KBM-7 (cell line): ENCODE measurements at places on chromosomes 16 and 17.

DNA sequence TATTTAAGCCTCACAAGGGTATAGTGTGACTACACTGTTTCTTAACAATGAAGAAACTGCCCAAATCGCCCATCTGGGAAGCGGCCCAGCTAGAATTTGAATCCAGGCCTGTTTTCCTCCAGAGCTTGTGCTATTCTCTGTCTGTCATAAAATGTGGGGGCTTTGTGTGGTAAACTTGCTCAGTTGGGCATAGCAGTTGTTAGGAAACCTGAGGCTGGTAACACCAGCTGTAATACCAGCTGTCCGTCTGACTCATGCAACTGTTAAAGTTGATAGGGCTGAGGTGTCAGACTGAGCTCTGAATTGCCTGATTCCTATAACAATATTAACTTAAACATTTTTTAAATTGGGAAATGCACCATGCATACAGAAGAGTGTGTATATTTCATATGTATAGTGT lies 9.3 kb downstream of the NOD2 start:
- DNase-seq = no peak

- no peak for DNase-seq
Observed at GRCh38 chr16:50474138-50474537, 74.1 kb upstream of the NKD1 start.

- DNase-seq = no peak
Observed at GRCh38 chr16:1902547-1903219, 15.5 kb downstream of the HS3ST6 start.

DNA sequence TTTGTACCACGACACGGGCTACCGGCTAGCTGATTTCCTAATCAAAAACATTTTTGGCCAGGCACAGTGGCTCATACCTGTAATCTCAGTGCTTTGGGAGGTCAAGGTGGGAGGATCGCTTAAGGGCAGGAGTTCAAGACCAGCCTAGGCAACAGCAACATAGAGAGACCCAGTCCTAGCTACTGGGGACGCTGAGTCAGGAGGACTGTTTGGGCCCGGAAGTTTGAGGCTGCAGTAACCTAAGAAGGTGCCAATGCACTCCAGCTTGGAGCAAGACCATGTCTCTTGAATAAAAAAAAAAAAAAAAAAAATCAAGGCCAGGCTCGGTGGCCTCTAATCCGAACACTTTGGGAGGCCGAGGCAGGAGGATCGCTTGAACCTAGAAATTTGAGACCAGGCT lies 49.8 kb downstream of the UBE2G1 start:
- DNase-seq = no peak

DNA sequence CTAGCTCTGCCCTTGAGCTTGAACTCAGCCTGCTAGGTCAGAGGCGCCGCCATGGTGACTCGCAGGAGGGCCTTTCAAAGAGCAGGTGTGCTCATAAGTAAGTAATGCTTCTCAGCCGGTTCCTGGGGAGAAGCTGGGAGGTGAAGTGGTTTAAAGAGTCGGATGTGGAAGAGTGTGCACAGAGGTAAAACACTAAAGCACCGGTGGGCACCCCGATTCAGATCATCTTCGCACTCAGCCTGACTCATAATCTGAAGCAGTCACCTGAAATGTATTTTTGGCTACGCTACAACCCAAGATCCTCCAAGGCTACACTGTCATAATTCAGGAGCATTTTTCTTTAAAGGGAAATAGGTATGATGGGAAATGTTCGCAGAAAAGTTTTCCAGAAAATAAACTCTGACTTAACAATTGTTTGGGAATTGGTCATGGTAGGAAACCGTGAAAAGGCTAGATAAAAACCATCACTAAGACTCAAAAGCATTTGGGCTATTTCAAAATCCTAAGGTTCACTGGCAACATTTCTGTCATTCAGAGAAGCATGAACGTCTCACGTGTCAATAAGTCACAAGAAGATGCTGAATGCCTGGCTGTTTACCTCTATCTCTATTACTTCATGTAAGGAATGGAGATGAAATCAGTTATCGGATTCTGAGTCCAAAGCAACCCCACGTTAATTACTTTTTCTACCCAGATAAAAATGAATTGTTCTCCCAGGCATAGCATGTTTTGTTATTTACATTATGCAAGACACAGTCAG lies 17.8 kb downstream of the CDH8 start:
- no peak for DNase-seq

DNA sequence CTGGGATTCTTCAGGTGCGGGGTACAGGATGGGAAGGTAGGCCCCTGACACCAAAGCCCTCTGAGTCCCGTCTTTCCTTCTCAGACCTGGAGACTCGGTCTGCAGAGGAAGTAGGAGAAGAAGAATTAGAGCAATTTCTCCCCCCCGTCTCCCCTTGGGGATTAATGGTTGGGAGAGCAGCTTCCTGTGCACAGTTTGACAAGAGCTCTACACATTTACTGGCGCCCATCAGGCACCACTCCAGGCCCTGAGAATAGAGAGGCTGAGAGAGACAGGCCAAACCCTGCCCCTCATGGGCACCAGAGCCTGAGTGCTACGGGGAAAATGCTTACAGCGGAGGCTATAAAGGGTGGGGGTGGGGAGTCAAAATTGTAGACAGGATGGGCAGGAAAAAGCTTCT lies 3.5 kb upstream of the C16orf74 start:
- DNase-seq = peak; percentile 48

- DNase-seq = peak; percentile 80
Observed at GRCh38 chr17:16987830-16988601, 16.1 kb upstream of the TNFRSF13B start.

DNA sequence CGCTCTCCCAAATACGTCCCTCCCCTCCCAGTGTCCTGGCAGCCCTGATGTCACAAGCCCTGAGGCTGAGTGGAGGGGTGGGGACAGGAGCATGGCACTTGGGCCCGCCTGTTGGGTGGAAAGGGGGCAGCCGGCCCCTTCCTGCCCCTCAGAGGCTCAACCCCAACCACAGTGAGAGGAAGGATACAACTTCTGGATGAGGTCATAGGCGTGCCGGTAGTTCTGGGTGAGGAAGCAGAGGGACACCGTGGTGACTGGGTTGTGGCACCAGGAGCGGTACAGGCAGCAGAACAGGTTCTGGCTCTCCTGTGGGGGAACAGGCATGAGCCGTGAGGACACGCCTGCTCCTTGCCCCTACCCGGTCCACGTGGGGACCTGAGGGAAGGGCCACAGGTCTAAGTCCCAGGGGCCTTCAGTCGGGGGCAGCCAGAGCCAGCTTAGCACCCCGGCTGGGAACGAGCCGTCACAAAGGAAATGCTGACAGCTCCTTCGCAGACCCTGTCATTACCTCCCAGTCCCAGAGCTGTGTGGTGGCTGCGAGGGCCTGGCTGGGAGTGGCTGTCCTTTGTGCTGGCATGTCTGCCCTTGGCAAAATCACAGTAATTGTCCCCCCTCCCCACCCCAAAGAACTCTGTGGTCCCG lies 11.2 kb upstream of the MTSS2 start:
- DNase-seq = peak; percentile 69

DNA sequence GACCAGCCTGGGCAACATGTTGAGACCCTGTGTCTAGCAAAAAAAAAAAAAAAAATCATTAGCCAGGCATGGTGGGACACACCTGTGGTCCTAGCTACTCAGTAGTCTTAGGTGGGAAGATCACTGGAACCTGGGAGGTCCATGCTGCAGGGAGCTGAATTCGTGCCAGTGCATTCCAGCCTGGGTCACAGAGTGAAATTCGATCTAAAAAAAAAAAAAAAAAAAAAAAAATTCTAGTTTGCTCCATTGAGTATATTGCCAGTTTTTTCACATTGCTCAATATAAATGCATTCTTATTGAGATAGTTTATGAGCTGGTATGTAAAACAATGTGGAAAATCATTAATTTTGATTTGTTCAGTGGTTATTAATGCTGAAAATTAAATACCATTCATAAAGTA lies 52.0 kb downstream of the ABHD15 start:
- no peak for DNase-seq

GRCh38 chr17:10210151-10210574 lies 11.8 kb upstream of the GAS7 start:
- DNase-seq = no peak

- DNase-seq = no peak
Observed at GRCh38 chr17:46869296-46869695, 17.9 kb downstream of the WNT9B start.
